ENCODE measurements at places on chromosomes 3 and 15.
A peak's percentile ranks its signal among the peaks of the same experiment; 100 is the strongest.

- peak; percentile 71 for DNase-seq
Measured at GRCh38 chr3:15011174-15011573, 53.9 kb downstream of the MRPS25 start.

DNA sequence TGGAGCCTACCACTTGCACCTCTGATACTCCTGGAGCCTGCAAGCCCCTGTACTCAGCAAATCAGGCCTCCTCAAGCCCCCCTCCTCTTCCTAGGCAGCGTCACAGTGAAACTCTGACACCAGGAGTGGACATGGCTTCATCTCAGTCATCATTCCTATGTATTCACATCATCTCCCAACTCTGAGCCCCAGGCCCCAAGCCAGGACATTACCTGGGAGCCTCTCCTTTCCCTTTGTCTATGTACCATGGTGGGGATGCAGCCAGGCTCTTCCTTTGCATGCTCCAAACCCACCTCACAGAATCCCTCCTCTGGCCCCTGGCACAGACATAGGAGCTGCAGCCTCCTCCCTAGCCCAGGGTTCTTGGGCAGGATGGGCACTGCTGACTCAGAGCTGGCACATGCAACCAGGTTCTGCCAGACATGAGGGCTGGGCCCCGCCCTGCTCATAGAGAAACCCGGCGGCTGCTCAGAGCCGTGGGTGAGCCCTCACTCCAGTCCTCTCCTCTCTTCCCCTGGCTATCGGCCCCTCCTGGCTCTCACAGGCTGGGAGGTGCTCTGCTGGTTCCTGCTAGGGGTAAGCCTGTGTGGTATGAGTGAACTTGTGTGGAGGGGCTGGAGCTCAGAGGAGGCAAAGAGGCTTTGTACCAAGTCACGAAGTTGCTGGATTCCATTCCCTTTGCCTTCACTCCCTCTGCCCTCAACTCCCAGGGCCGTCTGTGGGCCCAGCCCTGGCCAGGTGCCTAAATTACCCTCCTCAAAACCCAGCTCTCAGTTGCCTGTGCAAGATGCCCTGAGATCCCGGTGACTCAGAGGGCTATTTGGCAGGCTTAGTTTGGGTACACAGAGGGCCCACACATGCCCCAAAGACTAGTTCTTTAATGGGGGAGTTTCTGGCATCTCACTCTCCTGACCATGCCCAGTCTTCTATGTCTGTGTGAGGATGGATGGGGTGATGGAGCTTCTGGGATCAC, 1.9 kb upstream of the PLCD1 start:
- peak; percentile 90 for DNase-seq

DNA sequence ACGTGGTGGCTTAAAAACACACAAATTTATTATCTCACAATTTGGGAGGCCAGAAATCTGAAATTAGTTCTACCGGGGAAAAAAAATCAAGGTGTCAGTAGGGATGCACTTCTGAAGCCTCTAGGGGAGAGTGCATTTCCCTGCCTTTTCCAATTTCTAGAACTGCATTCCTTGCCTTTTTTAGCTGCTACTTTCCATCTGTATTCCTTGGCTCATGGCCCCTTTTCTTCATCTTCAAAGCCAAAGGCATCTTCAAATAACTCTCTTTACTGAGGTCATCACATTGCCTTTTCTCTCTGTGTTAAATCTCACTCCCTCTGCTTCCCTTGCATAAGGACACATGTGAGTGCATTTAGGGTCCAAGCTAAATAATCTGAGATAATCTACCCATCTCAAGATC, 69.5 kb upstream of the NEO1 start:
- DNase-seq: no peak

GRCh38 chr3:90136456-90137191, 1029.2 kb downstream of the EPHA3 start:
- no peak for DNase-seq

- no peak for DNase-seq
Measured at GRCh38 chr15:34606545-34606944, 23.1 kb upstream of the GOLGA8B start.

DNA sequence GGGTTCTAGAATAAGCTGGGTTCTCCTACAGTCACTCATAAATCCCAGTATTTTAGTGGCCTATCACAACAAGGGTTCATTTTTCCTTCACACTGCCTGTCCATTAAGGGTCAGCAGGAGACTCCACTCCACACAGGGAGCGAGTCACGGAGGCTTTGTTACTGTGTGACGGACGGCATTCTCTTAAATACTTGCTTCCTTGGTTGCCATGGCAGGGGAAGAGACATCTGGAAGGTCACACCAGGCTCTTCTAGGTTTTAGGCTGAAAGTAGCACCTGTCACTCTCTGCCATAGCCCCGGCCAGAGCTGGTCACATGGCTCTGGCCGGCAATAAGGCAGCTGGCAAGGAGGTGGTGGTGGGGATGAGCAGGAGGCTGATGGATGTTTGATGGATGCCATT, 89.4 kb upstream of the ANKRD34C start:
- no peak for DNase-seq

DNA sequence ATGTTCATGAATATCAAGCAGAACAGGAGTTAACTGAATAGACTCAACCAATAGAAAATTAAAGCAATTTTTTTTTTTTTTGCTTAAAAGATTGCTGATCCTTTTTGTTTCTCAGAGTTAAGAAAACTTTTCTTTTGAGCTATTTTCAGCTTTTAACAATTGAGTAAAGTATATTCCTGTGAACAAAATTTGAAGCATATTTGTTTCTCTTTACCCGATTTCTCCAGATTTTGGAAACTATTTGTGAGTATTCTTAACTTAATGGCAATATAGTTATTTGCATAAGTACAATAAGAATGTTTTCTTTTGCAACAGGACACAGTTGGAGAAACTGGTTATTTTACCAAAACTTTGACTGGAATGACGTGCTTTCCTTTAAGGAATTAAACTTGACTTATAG, 53.4 kb upstream of the C15orf39 start:
- no peak for DNase-seq
